Epithelial cell of proximal tubule (primary cell): ENCODE measurements at places on chromosomes 2 and 18. TPM values are rescaled to one million over a fixed set of nuclear protein-coding genes. Genes with fewer than 3 reads are reported as not detected.

The PRKCE gene
- 2.5 and 6.0 TPM in 2 replicates for total RNA-seq

The CWC22 gene
- 10.5 and 16.5 TPM in 2 replicates for total RNA-seq

The TWIST2 gene
- 0.46 and 1.8 TPM in 2 replicates for total RNA-seq

The ATG9A gene
- total RNA-seq: 34.1 and 52.9 TPM in 2 replicates

The PSMA8 gene
- total RNA-seq: not detected in 2 replicates

The ORC4 gene
- 39.0 and 39.8 TPM in 2 replicates for total RNA-seq

The UNC80 gene
- total RNA-seq: not detected in 2 replicates

The MAL gene
- 28.5 and 63.8 TPM in 2 replicates for total RNA-seq

The ASXL3 gene
- total RNA-seq: under 0.01 and 0.23 TPM in 2 replicates

The TLX2 gene
- not detected in 2 replicates for total RNA-seq

The GPR148 gene
- not detected in 2 replicates for total RNA-seq

The MTHFD2 gene
- 57.0 and 126 TPM in 2 replicates for total RNA-seq

The B3GNT7 gene
- 10.7 and 13.7 TPM in 2 replicates for total RNA-seq

The ATRAID gene
- 90.3 and 143 TPM in 2 replicates for total RNA-seq
